ENCODE measurements at places on chromosomes 16 and 17. TPM values are rescaled to one million over a fixed set of nuclear protein-coding genes. Genes with fewer than 3 reads are reported as not detected.
A peak's percentile ranks its signal among the peaks of the same experiment; 100 is the strongest.

DNA sequence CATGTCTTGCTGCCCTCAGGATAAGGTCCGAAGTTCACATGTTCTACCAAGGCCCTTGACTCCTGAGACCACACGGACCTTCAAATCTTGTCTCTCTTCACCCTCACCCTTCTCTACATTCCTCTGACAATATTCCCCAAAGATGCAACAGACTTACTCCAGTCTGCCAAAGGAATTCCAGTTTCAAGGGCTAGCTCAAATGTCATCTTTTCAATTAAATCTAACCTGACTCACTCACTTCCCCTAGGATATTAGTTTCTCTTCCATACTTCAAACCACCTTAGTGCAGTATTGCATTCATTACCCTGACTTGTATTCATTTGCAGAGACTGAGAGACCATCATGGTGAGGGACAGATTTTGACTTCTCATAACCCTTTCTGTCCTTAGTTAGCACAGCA, 59.6 kb upstream of the ADCY9 start:
- no peak for DNase-seq

DNA sequence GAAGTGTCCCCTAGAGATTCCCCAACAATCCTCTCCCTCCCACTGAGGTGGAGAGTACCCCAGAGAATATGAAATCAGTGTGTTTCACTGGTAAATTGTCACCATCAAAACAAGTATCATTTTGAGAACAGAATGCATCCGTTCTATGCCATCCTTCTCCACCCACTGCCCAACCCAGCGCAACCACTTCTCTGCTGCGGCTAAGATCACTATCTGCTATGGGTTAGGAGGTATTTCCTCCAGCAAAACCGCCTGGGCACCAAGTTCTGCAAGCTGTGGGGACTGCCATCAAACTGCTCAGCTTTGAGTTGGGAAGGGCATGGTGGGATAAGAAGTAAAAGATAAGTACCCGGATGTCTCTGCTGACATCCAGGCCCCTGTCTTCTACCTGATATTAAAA, 24.4 kb downstream of the CNTNAP1 start:
- no peak for DNase-seq

GRCh38 chr17:76232342-76232741, 8.0 kb downstream of the RNF157 start:
- no peak for DNase-seq

- DNase-seq, result no peak
These were observed 63.9 kb downstream of the MYO1D start for GRCh38 chr17:32813021-32813420.

DNA sequence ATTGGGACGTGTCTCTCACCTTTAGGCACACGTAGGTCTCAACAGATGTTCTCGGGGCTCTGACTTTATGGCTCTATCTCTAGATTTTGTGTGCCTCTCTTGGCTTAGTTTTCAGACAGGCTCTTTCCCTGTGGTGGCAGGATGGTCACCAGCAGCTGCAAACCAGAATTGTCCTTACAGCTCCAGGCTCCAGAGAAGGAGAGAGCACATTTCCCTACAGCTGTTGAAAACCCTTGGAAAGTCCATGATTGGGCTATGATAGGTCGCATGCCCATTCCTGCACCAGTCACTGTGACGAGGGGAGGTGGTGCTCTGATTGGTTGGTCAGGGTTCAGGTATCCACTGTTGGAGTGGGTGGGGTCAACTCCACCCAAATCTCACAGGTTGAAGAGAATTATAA, 41.5 kb downstream of the SHISA9 start:
- DNase-seq, result no peak

DNA sequence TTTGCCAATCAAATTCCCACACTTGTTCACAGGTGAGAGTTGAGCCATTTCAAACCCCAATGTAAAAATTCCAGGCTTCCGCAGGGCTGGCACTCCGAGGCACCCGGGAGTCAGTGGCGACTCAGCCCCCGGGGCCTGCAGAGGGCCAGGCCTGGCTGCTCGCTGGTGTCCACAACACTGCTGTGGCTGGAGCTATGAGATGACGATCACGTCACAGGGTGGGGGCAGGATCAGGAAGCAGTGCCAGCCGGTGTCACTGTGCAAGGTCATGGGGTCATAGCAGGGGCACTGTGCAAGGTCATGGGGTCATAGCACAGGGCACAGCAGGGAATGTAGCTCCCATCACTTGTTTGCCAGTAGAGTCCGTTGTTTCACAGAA, 7.8 kb downstream of the VPS4A start:
- no peak for DNase-seq

- no peak for DNase-seq
These were observed 53.2 kb upstream of the ZNF750 start for GRCh38 chr17:82892899-82893565.

DNA sequence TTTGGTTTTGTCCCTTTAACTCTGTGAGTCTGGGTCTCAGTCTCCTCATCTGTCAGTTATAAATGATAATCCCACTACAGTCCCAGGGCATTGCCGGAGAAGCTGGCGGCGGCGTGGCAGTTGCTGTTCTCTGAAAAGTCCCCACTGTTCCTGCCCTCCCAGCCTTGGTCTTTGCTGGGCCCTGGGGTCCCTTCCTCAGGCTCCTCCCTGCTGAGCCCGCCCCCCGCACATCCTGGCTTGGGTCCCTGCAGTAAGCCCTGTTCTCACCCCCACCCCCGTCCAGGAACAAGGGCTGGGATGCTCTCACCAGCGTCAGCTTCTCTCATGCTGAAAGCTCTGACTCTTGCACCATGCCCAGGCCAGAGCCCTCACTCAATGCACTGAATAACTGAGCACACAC, 35.3 kb upstream of the PEMT start:
- no peak for DNase-seq

DNA sequence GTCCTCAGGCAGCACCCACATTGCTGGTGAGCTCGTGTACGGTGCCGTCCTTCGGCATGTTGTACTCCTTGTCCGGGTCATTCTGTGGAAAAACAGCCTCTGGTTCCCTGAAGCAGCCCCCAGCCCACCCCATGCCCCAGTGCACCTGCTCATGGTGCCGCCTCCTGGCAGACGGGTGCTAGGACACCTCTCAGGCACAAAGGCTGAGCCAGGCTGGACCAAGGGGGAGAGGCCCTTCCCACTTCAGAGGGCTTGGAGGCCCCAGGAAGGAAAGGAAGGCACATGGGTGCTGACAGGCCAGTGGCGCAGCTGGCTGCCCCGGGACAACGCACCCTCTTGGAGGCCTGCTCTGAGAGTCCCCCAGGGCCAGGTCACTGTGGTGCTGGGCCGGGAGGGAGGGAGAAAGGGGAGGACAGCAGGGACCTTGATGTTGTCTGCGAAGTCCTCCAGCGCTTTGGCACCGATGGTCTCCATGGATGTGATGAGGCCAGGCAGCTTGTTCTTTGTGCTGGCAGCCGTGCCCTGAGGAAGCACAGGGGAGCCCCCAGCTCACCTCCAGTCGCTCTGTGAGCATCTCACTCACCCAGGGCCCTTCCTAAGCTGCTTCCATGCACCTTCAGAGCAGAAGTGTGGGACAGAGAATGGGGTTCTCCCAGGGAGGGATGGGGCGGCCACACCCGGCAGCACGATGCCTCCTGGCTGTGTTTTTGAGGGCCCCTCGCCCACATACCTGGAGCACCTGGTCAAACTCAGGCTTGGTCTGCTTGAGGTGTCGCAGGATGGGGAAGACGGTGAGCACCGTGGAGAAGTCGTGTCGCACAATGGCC, 9.3 kb downstream of the ZACN start:
- no peak for DNase-seq

DNA sequence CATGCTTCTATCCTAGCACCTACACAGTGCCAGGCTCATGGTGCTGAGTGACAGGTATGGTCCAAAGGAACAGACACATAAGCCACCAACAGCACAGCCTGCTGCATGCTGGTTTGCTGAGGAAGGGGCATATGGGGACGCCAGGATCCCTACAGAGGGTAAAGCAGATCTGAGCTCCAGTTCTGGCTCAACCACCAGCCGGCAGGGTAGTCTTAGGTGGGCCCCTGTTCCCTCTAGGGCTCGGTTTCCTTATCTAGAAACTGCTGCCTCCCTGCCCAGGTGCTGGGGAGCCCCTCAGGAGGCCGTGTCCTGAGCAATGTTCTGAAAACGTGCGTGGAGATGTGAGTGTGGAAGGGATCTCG, 24.2 kb upstream of the MRPS23 start:
- no peak for DNase-seq

GRCh38 chr17:50541716-50542688, 5.0 kb upstream of the SPATA20 start:
- DNase-seq, result peak; percentile 88

GRCh38 chr17:79814974-79815835, 18.3 kb upstream of the CBX8 start:
- peak; percentile 57 for DNase-seq

DNA sequence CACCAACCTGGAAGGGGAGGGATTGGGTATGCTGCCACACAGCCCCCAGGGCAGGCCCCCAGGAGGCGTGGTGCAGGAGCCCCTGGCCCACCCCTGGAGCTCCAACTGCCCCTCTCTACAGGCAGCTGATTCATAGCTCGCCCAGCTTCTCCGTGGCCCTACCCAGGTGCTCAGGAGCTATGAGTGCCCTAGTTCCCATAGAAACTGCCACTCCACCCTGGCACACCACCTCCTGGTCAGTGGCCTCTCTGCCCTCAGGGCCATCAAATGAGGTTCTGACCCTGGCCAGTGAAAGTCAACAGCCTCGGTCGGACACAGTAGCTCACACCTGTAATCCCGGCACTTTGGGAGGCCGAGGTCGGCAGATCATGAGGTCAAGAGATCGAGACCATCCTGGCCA, 18.0 kb downstream of the CNGB1 start:
- no peak for DNase-seq

- no peak for DNase-seq
These were observed 92.5 kb downstream of the NCOR1 start for GRCh38 chr17:16122697-16123434.

DNA sequence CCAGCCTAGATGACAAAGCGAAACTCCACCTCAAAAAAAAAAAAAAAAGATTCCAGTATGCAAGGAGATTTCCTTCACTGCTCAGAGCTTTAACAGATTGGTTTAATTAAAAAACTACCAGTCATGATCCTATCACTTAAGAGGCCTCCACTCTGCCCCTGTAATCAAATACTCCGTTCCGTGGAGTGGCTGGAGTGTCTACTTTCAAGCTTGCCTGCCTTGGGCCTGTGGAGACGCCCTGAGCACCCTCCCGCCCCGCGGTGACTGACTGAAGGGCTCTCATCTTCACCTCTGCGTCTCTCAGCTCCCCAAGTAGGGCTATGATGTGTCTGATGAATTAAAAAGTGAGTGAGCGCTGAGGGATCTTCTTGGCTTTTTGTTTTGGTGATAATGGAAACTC, 25.3 kb upstream of the TRPV3 start:
- no peak for DNase-seq

- DNase-seq, result no peak
These were observed 54.5 kb downstream of the NACA2 start for GRCh38 chr17:61536422-61536955.

GRCh38 chr17:79154951-79155585, 80.4 kb downstream of the ENGASE start:
- no peak for DNase-seq

- DNase-seq, result no peak
These were observed 12.9 kb downstream of the CHTF8 start for GRCh38 chr16:69119536-69119935.

DNA sequence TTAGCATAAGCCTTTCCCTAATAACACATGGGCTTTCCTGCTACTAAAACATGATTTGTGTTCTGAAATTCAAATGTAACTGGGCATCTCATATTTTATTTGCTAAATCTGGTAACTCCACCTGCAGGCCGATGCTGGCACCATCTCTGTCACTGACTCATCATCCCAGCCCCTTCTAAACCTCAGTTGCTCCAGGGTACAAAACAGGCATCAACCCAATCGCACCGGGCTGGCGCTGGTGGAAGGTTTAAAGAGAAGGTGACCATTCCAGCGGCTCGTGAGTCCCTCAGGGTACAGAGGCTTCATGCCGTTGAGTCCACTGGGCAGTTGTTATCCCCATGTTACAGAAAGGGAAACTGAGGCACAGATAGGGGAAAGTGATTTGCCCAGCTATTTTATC, 27.1 kb downstream of the PPL start:
- DNase-seq, result no peak

DNA sequence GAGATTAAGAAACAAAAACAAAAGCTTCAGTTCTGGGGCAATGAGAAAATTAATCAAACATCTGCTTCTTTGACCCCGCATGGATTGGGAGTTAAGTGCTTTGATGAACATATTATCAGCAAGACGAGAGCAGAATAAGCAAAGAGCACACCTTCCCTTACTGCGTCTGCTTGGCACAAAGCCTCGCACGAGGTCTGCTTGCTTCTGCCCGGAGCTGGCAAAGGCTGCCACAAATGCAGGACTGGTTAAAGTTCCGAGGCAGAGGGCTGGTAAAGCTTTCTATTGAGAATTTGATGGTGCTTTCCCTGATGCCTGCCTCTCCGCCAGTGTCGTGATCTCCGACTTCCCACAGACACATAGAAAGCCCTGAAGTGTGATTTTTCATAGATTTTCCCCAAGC, 17.0 kb downstream of the VAT1L start:
- no peak for DNase-seq

- DNase-seq, result no peak
These were observed 3.3 kb upstream of the KRT35 start for GRCh38 chr17:41483991-41484826.

DNA sequence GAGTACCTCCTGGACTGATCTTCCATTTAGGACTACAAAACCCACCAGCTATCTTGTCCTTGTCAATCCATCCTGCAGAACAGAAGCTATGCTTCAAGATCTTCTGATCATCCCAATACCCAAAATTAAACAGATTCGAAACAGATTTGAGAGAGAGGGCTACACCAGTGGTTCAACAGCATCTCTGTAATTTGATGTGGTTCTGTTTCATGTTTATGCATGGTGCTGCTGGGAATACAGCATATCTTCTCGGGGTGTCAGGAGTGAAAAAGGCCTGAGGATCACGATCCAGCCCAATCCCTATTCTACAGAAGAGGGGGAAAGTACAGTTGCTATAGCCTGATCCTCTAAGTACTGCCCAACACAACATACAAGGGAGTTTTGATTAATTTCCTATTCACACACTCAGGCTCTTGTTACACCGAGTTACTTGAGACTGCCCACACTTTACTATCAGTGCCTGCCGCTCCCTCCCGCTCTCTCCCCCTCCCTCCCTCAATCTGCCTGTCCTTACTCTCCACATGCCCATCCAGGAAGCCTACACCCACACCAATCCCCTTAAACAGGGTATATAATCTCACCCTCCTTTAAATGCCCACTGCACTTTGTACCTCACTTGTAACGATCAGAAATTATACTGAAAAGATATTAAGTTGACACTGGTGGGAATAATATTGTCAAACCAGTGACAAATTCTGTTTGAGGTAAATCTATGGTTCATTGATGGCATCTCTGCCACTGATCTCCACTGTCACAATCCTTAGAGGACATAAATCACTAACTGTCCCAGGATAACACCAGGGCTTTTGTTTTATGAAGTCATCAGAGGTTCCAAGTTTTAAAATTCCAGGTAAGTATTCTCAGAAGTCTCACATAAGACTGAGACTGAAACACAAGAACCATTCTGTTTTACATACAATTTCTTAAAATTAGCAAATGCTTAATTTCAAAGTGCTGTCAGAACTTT, 89.3 kb upstream of the PLEKHM1 start:
- no peak for DNase-seq

The GFAP gene
- not detected for total RNA-seq

The SEC14L1 gene
- 77.0 TPM for total RNA-seq

The PTX4 gene
- total RNA-seq, result not detected

The MT1E gene
- 452 TPM for total RNA-seq

The PRDM7 gene
- not detected for total RNA-seq

The ORC6 gene
- 0.26 TPM for total RNA-seq

The CD300LB gene
- total RNA-seq, result 0.11 TPM

The APRT gene
- 61.5 TPM for total RNA-seq

The TP53TG3B gene
- total RNA-seq, result not detected

The KRTAP2-3 gene
- total RNA-seq, result not detected
